Inflammatory macrophage treated with lipopolysaccharide for 4 hours (primary cell): ENCODE measurements at places on chromosomes 4 and X.

DNA sequence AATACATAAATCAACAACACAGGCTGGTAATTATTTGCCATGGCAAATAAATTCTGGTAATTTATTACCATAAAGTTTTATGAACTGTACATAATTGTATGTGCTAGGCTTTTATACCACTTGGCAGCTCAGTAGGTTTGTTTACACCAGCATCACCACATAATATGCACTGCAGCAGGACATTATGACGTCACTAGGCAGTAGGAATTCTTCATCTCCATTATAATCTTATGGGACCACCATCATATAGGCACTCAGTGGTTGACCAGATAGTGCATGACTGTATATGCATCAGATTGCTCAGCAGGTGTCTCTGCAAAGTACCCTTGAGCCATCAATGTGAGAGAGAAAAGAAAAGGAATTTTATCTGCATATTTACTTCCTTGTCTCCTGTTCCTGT lies 295.4 kb downstream of the CFAP47 start:
- no peak for DNase-seq

DNA sequence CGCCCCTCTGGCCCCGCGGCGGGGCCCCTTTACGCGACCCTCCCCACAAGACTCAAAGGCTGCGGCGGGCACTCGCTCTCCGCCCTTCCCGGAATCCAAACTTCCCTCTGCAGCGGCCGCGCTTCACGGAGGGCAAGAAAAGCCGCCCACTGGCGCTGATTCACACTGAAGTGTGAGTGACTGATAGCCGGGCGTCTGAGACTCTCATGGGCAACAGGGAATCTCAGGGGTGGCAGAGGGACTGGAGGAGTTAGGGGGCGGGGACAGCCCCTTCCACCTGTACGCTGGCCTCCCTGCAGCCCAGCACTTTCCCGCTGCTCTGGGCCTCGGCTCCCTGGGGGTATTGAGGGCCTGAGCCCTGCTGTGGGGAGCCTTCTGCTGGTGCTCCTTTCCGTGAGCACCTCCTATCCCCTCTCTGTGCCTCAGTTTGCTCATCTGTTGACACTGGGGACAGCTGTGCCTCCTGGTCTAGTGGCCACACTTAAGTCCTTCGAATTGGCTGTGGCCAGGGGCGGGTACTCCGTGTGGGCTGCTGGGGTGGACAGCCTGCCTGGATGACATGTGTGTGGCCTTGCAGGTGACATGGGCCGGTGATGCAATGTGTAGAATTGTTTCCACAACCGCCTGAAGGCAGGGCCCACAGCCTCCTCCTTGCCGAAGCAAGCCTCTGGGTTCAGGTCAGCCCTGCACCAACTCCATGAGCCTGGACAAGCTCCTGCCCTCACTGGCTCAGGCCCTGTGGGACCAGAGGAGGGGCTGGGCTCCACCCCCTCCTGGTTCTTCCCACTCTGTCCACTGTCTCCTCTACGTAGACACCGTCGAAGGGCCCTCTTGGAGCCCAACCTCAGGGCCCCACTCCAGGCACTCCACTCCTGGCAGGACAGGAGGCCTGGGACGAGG lies 951 bp downstream of the SH3BP2 start:
- peak; percentile 90 for DNase-seq

DNA sequence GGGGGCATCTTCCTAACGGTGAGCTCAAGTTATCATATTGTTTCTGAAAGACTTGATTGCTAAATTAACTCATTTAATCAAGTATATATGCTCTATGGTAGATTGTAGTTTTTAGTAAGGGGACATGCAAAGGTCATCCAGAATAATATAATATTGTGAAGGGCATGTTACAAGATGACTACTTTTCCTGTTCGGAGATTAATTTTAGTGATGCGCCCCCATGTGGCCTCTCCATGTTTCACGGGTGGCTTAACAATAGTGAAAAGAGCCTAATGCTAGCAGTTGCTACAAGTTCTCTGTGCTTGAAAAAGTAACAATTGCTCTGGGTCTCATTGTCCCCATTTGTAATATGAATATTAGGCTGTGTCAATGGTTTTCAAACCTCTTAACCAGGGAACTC lies 12.2 kb downstream of the SMPX start:
- peak; percentile 8 for DNase-seq

DNA sequence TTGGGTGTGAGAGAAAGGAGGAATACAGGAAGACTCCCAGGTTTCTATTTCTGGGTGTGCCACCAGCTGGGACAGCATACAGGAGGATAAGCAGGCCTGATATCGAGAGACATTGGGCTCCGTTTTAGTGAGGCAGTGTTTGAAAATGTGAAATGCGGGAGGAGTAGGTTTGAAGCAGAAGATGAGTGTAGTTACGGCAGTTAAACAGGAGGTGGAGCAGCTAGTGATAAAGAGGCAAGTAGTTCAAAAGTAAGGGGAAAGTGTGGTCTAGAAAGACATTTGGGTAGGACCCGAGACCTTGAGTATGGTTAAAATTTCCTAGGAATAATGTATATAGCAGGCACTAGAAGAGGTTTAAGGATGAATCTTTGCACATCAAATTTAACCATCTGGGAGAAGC lies 42.4 kb downstream of the DCUN1D4 start:
- peak; percentile 17 for DNase-seq

DNA sequence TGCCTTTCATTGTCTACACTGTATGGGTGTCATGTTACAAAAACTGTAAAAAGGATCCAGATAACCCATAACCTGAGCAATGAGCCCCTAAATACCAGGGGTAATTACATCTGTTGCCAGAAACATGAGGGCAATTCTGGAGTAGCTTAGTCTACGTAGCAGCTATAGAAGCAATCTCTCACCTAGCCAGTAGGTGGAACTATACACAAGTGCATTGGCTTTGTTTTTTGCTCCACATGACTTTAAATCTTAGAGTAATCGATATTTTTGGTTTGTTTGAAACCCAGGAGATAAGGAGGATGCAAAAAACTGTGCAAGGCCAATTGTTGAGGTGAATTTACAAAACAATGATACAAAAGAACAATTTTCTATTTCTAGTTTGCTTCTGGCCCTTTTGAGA lies 57.5 kb downstream of the GPR82 start:
- DNase-seq: peak; percentile 21

- peak; percentile 40 for DNase-seq
These were observed 75.1 kb downstream of the CEP44 start for GRCh38 chr4:174358829-174359228.

- DNase-seq: peak; percentile 27
These were observed 36.6 kb upstream of the PTPN13 start for GRCh38 chr4:86557526-86557925.

DNA sequence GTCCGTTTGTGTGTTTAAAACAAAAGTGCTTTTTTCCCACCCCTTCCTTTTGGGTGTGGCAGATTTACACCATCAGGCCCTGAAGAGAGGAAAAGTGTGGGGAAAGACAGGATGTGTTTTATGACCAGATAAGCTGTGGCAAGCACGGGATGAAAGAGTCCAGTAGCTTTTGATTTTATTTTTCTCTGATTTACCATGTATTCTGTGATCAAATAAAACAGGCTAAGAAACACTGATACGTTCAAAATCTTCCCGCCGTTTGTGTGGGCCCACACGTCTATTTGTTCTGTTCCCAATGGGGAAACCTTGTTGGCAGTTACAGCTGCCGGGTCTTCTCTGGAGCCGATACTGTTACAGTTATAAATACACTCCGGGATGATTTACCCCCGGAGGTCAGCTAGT lies 10.8 kb downstream of the LRP2BP start:
- DNase-seq: no peak

- no peak for DNase-seq
These were observed 197.4 kb upstream of the HS3ST1 start for GRCh38 chr4:11626066-11626465.

DNA sequence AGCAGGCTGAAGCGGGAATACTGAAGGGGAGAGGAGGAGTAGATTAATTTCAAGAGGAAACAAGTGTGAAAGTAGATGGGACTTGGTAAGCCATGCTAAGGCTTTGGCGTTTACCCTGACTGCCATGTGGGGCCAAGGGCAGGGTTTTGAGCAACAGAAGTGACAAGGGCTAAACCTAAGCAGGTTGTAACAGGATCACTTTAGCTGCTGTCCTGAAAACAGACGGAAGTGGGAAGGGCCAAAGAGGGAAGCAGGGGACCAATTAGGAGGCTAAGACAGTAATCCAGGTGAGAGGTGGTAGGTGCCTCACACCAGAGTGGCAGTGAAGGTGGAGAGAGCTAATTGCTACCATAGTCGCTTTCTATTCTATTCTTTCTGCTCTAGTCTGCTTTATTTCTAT lies 166.5 kb downstream of the PJA1 start:
- DNase-seq: no peak

- no peak for DNase-seq
These were observed 77.1 kb upstream of the EPHA5 start for GRCh38 chr4:65747386-65747785.

GRCh38 chr4:185987961-185988627 lies 80.9 kb upstream of the TLR3 start:
- DNase-seq: no peak

- peak; percentile 2 for DNase-seq
These were observed 2.0 kb upstream of the FATE1 start for GRCh38 chrX:151713849-151714248.

GRCh38 chr4:5988086-5988845 lies 30.0 kb downstream of the C4orf50 start:
- DNase-seq: no peak

- no peak for DNase-seq
These were observed 28.3 kb downstream of the ENOPH1 start for GRCh38 chr4:82458729-82459128.

DNA sequence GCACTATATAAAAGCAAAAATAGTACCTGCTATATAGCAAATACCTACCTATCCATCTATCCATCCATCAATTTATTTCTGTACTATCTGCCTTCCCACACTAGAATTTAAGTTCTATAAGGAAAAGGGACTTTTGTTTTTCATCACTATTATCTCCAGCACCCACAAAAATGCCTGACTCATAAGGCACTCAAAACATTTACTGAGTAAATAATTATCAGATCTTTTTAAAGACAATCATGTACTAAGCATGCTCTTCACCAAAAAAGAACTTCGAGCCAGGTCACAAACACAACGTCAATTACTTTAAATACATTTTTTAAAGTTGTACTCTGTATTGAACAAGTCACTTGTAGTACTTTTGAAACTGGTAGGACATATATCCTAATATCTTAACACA lies 119.9 kb downstream of the FBXW7 start:
- no peak for DNase-seq

GRCh38 chr4:38470735-38471262 lies 193.2 kb upstream of the KLF3 start:
- no peak for DNase-seq

- no peak for DNase-seq
These were observed 809.0 kb upstream of the DIAPH2 start for GRCh38 chrX:95875661-95876060.

DNA sequence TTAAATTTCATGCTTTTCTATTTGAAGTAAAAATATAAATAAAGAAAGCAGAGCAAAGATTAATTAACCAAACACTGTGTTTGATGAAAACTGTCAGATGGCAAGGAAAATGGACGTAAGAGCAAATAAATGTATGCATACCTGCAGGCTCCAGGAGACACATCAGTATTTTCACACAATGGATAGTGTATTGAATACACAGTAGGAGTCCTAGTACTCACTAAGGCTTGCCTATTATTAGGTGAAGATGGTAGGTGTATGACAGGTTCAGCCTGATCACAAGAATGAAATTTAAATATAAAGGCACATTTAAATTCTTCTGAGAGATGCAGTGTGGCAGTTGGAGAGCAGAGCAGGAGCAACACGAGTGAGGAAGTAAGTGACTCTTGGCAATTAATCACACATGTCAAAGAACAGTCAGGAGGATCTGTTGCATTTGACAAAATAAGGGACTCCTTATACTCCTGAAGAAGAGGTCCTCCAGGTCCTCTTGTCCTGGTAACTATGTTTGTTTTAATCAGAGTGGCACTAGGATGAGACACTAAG lies 106.0 kb upstream of the NDST4 start:
- DNase-seq: no peak

- DNase-seq: no peak
These were observed 28.4 kb downstream of the LEF1 start for GRCh38 chr4:108140328-108140727.

DNA sequence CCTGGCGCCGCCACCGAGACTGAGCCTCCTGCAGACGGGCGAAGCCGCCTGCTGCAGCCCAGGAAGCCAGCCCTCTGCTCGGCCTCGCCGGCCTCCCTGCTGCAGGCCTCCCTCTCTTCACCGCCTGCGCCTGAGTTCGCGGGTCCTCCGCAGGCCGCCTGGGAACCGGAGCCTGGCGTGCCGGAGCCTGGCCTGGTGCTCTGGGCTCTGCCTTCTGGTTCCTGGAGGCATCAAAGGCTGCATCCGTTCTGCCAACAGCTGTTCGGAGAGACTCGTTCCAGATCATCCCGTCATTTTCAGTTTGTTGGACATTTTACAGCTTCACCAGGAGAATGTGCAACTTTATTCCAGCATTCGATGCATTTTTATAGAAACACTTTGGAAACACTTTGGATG lies 178.0 kb downstream of the DCLK2 start:
- no peak for DNase-seq

GRCh38 chr4:7302781-7303404 lies 110.6 kb downstream of the SORCS2 start:
- no peak for DNase-seq

DNA sequence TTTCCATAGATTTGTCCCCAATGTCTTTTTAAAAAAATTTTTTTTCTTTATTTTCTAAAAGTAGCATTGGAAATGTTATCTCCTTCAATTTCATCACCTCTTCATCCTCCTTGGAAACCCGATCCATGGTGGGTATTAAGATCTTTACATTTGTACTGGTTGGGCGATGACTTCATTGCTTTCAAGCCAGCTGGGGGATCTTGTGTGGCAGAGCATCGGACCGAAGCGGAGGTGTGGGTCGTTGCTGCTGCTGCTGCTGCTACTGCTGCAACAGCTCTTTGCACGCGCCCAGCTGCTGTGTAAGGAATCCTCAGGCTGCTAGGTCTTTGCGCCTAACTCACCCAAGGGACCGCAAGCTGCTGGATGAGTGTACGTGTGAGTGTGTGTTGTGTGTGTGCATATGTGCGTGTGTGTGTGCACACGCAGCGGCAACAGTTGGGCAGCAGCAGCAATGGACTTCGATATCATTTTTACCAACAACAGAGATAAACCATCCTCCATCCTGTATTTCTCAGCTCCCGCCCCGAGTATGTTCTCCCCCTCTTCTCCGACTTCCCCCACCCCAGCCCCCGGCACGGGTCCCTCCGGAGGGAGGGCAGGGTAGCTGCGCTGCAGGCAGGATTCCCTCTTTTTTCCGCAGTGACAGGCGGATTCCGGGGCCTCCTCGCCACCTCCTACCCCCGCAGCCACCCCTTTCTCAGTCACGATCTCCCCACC lies 768 bp upstream of the CDKL5 start:
- no peak for DNase-seq

GRCh38 chr4:126757219-126757618 lies 875.5 kb upstream of the INTU start:
- no peak for DNase-seq

- DNase-seq: no peak
These were observed 16.2 kb upstream of the SYTL4 start for GRCh38 chrX:100748108-100748507.

DNA sequence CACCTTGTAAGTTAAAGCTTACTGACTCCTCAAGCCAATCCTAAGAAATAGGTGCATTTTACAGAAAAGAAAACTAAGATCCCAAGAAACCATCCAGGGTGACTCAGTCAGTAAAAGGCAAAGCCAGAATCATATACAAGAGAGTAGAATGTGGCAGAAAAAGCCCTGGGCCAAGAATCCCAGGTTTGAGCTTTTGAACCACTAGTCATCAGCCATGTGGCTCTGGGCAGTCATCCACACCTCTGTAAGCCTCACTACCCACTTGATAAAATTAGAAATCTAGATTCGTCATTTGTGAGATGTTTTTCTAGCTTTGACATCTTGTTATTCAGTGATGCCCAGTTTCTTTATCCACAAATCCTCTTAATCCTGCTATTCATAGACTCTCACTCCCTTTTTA lies 122.2 kb upstream of the PDE5A start:
- DNase-seq: no peak
